Activated naive CD4-positive, alpha-beta T cell treated with anti-CD3 and anti-CD28 coated beads, Interleukin-2, amount 50 U/mL, for 16 hours (primary cell): ENCODE measurements at places on chromosomes 5 and 9.

DNA sequence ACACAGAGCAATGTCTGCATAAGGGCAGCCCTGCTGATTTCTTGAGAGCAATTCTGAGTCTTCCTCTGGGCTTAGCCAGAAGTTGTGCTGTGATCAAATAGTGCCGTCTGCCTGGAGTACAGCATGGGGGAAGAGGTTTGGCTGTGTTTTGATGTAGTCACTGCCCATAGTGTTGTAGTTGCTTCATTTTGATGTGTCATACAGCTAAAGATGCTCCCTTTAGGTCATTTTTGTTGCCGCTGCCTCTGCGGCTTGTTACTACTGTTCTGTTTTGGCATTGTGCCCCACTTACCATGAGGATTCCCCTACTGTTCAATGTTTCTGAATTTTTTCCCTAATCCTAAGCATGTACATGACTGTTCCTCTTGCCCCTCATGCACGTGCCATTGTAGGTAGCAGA is 23.0 kb downstream of the SLC36A1 start:
- no peak for DNase-seq

GRCh38 chr5:13278148-13278547 is 666.3 kb downstream of the DNAH5 start:
- DNase-seq, result no peak

GRCh38 chr5:72035831-72036230 is 71.4 kb upstream of the MAP1B start:
- DNase-seq, result no peak

- no peak for DNase-seq
Measured at GRCh38 chr5:109412981-109413402, 3.2 kb upstream of the PJA2 start.

- no peak for DNase-seq
Measured at GRCh38 chr5:128469912-128470311, 68.1 kb downstream of the FBN2 start.

DNA sequence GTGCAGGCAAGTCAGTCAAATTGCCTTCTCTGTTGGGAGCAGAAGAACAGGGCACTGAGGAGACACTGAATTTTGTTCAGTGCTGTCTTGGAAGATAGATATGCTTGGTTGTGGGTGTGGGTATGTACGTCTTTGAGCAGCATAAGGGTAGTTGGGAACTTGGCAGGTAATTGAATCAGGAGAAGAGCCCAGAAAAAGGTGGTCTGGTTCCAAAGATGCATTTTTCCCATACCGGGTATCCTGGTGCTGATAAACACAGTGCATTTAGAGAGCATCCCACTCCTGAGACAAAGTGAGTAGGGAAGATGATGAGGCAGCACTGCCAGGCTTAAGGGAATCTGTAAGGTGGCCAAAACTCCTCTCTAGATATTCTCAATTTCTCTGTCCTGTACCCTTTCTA is 40.6 kb downstream of the TEK start:
- no peak for DNase-seq

DNA sequence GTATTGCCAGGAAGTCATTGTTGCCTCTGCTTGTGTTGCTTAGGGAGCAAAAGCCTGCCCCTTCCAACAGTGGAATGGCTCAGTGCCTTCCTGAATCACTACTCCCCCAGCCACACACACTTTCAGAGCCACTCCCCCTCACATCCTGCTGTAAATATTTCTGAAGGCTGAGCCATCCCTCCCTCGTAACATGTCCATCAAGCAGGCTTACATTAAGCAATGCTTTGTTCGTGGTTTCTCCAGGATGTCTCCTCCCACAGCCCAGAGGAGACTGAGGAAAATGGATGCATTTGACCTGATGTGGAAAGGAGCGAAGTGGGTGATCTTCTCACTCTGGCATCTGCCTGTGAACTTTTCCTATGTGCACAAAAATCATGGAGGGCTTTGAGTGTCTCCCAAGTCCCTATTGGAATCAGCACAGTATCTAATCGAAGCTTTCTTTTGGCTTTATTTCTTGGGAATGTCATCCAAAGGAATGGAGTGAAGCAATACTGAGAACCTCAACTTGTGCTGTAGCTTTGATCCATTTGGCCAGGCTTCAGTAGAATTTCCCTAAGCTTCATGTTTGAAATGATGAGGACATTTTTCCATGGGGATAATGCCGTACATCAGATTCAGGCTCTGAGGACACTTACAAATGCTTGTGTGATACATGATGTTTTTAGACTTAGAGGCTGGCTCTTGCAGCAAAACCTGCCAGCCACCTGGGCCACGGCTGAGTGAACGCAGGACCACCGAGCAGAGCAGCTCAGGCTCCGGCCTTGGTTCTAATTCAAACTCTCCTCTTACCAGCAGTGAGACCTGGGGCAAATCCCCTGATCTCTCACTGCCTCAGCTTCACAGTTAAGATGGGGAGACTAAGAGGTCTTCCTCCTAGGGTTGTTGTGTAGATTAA is 389.1 kb downstream of the ENC1 start:
- no peak for DNase-seq

- DNase-seq, result no peak
Measured at GRCh38 chr9:38313421-38313820, 79.1 kb upstream of the ALDH1B1 start.

DNA sequence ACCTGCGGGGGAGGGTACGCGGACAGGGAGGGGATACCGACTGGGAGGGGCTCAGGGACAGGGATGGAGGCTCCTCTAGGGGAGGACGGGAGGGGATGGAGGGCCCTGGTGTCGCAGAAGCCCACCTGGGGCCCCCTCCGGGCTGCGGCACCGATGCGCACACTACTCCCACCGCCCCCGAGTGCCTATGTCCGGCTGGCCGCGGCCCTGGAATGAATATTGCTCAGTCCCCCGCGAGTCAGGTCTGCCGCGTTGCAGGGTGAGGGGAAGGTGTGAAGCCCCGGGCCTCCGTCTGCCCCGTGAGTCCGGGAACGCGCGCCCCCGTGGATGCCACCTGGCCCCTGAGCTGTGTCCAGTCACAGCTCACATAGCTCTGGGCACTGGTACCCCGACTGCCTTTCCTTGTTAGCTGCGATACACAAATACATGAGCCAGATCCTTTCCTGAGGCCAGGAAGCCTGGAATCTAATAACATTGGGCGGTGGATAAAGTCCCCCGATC is 44.5 kb upstream of the PRSS3 start:
- no peak for DNase-seq

DNA sequence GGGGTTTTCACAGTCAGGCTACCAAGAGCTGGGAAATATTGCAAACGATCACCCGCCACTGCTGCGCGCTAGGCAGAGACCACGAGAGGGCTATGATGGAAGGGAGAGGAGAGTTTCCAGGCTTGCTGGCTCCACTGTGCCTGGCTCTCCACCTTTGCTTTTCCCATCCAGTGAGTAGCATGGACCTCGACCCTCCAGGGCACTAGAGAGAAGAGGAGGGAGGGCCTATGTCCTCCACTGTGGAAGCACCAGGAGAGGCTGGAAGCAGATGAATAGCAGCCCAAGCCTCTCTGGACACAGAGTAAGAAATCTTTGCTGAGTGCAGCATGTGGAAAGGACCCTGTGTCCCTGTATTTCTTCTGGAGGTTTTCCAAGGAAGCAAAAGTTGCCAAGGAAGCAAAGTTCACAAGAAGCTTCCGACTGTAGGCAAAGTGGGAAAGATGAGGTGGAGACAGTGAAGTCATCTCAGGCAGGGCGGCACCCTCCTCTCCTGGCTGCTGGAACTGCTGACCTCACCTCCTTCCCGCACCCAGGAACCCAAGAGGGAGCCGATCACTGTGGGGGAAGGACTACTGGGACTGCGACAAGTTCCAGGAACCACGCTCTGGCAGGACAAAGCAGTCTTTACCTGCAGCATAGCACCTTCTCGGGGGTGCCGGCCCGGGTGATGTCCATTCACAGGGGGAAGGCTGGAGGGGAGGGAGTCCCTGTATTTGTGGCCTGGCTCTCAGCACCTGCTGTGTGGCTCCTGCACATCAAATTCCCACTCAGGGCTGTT is 79.6 kb downstream of the CSNK1A1 start:
- DNase-seq, result no peak

GRCh38 chr9:95462249-95463147 is 54.3 kb downstream of the PTCH1 start:
- peak; percentile 60 for DNase-seq

GRCh38 chr9:19232823-19233194 is 2.3 kb downstream of the DENND4C start:
- DNase-seq, result no peak

GRCh38 chr9:126326228-126327005 is at the start of gene MVB12B:
TSS of gene MVB12B (plus strand) at chr9:126326829. CDS start at chr9:126326930, 101 bp downstream.
- DNase-seq, result peak; percentile 64

DNA sequence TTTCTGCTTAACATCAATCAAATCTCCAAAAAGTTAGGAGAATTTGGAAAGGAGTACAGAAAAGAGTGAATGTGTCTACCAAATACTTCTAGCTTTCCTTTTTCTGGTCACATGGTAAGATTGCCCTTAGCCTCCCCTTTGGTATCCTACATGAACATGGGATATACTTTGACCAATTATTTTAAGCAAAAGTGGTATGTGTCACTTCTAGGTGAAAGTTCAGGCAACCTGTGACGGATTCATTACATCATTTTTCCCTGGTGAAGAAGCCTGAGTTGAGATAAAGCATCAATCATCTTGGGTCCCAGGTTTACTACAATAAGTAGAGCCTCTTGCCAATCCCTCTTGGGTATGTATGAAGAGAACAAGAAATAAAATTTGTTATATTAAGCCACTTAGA is 419.2 kb downstream of the PDE4D start:
- no peak for DNase-seq

GRCh38 chr5:139417214-139417613 is 13.3 kb upstream of the SPATA24 start:
- no peak for DNase-seq

- no peak for DNase-seq
Measured at GRCh38 chr5:167819406-167819805, 472.0 kb upstream of the WWC1 start.

DNA sequence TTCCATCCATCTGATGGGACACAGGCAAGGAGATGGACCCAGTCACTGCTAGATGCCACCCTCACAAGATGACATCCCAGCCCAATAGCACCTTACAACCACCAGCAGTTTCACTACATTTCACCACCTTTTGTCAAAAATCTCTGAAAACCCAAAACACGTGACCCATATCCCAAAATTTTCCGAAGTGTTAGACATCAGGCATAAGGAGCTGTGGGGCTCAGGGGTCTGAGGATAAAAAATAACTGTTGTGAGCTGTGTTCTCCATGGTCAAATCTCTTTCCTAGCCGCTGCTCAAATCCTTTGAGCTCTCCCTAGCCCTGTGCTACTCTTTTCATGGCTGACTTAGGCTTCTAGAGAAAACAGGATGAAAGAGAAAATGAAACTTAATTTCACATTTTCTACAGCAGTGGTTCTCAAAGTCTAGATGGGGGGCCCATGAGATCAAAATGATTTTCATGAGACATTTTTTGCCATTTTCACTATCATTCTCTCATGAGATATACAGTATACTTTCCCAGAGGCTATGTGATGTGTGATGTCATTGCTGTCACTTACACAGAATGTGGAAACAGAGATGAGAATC is 40.7 kb downstream of the TIMD4 start:
- DNase-seq, result no peak

GRCh38 chr5:132951897-132952296 is 11.5 kb downstream of the AFF4 start:
- no peak for DNase-seq
